ENCODE measurements at places on chromosomes 3 and 15.

DNA sequence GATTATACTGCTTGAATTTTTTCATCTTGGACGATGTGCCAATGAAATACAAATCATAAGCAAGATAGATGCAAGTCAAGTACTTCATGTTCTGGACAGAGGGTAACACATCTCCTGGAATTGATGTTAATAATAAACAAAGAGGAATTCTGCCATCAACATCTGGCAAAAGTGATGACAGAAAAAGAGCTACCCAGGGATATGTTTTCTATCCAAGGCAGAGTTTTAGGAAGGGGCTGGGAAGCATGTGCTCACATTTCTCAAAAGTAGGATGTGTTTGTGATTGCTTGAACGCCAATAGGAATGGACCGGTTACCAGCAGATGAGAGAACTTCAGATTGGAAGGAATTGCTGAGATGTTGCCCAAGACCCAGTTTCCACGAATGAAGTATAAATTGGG lies 242.6 kb upstream of the AGTR1 start:
- no peak for DNase-seq

DNA sequence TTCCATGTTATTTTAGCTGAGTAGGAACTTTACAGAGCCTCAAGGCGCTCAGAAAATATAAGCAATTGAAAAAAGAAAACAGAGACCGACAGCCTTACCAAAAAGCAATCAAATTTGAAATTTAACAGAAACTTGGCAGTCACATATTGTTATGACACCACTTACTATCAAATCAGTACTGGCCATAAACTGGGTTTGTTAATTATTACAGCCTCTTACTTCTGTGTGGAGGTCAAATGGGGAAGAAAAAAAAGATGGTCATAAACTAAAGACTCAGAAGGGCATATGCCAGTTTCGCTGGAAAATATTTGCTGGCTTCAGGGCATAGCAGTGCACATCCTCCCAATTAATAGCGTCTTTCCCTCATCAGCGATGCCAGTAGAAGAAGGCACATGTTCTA lies 45.5 kb upstream of the SUCLG2 start:
- DNase-seq, result no peak

DNA sequence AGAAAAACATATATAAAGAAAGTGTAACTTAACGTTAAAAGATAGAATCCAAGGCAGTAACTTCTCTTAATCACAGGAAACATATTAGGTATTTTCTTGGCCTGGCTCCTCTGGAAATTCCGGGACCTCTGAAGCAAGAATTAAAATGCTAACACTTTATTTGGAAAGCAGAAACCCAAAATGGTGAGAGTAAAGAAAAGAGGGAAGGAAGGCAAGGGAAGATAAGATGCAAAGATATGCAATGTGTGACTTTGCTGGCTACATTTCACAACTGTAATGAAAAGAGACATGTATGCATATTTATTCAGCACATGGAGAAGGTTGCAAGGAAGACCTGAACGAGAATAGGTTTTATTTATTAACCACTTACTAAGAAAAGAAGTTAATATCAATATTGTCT lies 372.5 kb downstream of the TBL1XR1 start:
- DNase-seq, result no peak

- no peak for DNase-seq
These were observed 78.9 kb downstream of the FAM81A start for GRCh38 chr15:59516655-59517461.

DNA sequence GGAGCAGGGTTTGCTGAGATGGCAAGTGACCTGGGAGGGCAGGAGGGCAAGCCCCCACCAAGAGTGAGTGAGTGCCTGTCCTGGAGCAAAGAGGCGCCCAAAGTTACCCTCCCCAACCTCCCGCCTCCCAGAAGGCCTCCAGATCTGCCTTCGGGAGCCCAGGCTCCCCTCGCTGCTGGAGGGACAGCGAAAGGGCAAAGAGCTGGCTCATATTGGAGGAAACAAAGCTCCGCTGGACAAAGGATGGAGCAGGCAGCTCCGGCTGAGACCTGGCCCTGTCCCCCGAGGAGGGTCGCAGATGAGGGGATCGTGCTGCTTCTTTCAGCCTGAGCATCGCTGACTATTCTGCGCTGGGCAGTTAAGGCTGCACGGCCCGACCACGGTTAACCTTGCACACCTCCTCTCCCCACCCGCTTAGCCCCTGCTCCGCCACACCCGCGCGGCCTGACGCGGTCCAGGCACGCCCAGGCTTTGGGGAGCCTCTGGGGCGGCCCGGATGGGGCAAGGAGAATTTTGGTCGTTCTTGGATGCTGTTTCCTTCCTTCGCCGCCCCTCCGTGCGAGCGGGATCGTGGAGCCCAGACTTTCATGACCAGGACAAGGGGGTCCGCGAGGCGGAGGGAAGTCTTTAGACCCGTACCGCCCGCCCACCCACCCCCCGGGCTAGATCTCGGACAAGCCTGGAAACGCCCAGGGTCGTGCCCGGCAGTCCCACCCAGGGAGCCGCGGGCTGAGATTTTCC lies 651 bp downstream of the PLCD1 start:
- no peak for DNase-seq

GRCh38 chr15:80202016-80202315 lies 49.2 kb downstream of the FAH start:
- DNase-seq, result no peak

DNA sequence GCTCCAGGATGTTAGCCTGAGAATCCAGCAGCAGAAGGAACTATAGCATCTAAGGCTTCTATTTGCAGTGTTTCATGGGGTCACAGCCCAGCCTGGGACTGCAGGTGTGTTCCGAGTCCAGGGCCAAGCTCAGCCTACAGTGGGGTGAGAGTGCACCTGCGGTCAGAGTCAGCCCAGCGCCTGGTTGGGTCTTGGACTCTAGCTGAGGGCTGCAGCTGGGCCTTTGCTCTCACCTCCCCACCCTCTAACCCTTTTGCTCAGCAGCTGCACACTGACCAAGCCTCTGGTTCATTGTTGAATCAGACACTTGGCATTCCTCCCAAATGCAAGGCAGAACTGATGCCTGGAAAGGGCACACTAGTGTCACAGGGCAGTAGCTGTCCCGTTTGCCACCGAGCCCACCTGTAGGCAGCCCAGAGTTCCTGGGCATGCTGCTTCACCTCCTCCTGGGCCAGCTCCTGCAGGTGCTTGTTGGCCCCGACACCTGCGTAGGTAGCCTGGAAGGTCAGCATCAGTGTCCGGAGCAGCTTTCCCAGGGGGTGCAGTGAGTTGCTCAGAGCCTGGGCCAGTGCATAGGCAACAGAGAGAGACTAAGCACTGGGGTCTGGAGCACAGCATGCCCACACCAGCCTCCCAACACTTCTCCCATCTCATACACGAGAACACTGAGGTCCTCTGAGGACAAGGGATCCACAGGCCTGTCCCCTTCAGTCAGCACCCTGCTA lies 17.5 kb downstream of the ALS2CL start:
- DNase-seq, result no peak

GRCh38 chr3:108833611-108834010 lies 11.0 kb downstream of the TRAT1 start:
- no peak for DNase-seq

GRCh38 chr15:37165395-37165794 lies 65.0 kb upstream of the MEIS2 start:
- DNase-seq, result no peak

GRCh38 chr3:71485896-71486295 lies 97.6 kb downstream of the FOXP1 start:
- DNase-seq, result no peak

GRCh38 chr3:127275287-127275781 lies 12.5 kb downstream of the PRR20G start:
- DNase-seq, result no peak

DNA sequence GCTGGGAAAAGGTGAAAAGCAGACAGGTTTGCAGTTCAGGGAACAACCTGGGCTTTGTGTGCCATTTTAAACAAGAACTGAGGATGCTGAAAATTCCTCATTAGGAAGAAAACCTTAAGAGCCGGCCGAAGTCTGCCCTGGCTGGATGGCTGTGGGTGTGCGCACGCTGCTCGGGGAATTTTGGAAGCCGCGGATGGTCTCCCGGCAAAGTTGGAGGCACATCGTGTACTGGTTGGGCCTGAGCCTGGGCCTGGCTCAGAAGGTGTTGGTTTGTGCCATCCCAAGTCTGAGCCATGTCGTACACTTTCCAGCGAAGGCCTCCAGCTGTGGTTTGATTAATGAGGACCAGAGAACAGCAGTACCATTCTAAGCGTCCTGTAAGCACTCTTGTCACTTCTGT lies 188.2 kb downstream of the ATP10A start:
- DNase-seq, result no peak

GRCh38 chr3:110301781-110302180 lies 769.8 kb upstream of the NECTIN3 start:
- DNase-seq, result no peak

- no peak for DNase-seq
These were observed 781 bp upstream of the IP6K1 start for GRCh38 chr3:49787182-49787464.

GRCh38 chr15:63668601-63669000 lies 71.4 kb downstream of the FBXL22 start:
- no peak for DNase-seq

- DNase-seq, result no peak
These were observed 4.8 kb upstream of the TCF12 start for GRCh38 chr15:56913670-56914069.

DNA sequence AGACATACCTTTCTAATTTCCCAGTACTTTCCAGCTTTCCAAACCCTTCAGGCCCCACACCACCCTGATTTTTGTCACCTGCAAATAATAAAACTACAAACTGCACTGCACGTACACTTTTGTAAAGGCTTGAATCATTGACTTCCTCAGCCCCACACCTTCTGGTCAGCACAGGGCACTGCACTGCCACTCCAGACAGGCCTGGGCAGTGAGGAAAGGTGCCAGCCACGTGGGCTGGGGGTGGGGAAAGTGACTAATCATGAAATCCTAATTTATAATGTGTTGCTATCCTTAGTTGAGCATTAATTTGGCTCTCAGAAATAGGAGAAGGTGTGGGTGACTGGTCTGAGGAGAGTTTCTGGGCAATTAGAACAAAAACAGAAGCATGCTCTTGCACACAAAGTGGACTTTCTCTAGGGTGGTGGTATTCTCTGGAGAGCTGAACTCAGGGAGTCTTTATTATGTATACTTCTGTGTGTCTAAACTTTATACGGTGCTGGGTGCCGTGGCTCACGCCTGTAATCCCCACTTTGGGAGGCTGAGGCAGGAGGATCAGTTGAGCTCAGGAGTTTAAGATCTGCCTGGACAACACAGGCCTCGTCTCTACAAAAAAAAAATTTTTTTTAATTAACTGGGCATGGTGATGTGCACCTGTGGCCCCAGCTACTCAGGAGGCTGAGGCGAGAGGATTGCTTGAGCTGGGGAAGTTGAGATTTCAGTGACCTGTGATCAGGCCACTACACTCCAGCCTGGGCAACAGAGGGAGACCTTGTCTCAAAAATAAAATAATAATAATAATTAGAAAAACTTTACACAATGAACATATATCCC lies 58.2 kb upstream of the FLNB start:
- no peak for DNase-seq

DNA sequence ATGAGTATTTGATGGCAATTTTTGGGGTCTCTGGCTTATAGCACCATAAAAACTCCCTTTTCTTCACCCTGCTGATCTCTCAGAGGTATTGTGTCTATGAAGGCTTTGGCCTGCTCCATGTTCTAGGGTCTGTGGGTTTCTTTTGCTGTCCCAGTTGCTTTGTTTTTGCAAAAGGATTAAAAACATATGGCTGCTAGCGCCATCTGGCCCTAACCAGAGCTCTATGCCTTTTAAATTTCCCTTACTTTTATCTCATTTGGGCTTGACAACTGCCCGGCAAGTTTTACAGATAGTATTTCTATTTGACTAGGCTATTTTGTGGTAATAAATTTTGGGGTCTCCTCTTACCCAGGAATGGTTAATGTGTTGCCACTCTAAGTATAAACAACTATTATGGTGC lies 6.4 kb upstream of the GHRL start:
- no peak for DNase-seq

- DNase-seq, result no peak
These were observed 74.2 kb upstream of the BHLHE40 start for GRCh38 chr3:4904811-4905695.

DNA sequence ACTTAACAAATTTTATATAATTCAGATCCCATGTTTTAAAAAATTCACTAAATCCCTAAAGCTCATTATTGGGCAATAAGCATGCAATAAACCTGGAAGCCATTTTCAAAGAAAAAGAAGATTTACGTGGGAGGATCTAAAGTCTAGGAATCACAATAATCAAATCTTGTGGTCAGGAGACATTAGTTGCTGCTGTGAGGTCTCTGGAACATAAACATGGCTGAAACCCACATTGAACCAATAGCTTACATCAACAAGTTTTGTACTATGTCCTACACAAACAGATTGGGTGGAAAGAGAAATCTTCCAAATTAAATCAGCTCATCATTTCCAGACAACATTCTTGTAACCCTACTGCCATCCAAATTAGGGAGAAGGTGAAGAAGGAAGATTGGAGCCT lies 121.9 kb upstream of the EPHA3 start:
- DNase-seq, result no peak

- no peak for DNase-seq
These were observed 20.6 kb downstream of the SNAPC5 start for GRCh38 chr15:66477011-66477410.

- no peak for DNase-seq
These were observed 22.2 kb downstream of the UACA start for GRCh38 chr15:70741107-70741531.

DNA sequence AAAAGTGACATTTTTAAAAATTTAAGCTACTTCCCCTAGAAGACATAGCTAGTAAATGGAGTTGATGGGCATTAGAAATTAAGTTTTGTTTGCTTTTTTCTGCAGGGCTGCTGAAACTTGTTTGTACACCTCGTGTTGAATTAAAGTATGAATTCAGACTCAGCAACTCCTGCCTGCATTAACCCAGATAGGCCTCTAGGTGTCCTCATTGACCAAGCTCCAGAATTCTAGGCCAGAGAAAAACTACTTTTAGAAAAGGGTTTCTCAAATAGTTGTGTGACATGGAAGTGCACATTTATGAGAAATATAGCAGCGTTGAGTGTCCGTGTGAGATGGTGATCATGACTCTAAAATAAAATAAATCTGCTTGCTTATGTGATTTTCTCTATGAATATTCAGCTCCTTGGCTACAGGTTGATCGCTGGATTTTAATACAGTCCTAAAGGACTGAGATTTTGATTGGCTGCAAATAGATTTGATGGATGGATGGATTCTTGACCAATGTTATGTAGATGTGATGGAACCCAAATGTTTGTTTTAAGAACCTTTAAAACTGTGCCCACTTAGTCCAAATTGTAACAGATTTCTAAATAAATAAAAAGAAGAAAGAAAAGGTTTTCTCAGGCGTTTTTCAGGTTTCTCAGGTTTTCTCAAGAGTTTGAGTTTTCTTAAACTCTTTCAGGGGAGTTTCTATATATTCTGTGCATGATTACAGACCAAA lies 39.4 kb upstream of the LMOD3 start:
- DNase-seq, result no peak

- DNase-seq, result no peak
These were observed 104.9 kb upstream of the ST8SIA2 start for GRCh38 chr15:92288755-92289154.
